ENCODE measurements at places on chromosomes 3 and 15.
A peak's percentile ranks its signal among the peaks of the same experiment; 100 is the strongest.

DNA sequence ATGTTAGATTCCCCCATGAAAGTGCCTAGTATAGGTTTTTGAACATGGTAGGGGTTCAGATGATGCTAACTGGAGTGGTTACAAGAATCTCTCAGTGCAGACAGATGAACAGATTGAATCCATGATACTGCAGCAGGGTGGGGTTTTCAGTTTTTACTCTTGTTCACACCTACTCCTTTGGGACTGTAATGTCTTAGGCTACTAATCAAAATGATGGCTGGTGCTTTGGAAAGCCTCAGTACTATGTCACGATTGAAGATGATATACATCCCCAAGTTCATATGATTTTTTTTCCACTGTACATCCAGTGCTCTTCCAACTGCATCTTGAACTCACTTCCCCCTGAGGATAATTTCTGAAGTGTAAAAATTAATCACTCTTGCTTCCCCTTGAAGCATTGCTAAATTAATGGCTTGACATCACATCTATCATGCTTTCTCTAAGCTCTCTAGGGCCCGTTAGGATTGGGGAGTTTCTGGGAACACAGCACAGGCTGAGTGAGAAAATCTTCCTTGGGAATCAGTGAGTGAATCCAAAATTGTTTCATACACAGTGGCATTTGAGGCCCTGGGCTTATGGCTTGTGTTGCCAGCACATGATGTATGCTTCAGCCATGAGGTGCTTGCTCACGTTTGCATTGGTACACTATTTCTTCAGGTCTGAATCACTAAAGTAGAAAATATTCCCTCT is 115.0 kb upstream of the TPRG1 start:
- DNase-seq: no peak

DNA sequence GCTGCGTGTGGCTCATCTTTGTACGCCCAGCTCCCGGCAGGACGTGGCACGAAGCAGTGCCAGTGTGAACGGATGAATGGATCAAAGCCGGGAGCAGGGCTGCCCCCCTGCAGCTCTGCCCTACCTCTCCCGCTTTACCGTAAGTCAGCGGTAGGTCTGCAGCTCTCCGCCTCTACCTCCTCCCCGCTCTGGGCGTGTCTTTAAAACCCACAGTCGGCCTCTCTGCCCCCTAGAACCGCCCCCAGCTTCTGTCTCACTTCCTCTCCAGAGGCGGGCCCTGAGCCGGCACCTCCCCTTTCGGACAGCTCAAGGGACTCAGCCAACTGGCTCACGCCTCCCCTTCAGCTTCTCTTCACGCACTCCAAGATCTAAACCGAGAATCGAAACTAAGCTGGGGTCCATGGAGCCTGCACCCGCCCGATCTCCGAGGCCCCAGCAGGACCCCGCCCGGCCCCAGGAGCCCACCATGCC is at the start of gene PML:
PML (plus strand) TSS at position 304 of the 471 bp plus-strand sequence; CDS start at position 401, 97 bp downstream.
- DNase-seq: peak; percentile 88

GRCh38 chr3:76049776-76050175 is 264.4 kb upstream of the ZNF717 start:
- DNase-seq: no peak

- peak; percentile 27 for DNase-seq
Measured at GRCh38 chr3:44862226-44862637, 520 bp downstream of the TMEM42 start.

GRCh38 chr15:71129669-71130068 is 14.4 kb downstream of the THSD4 start:
- DNase-seq: no peak

- DNase-seq: no peak
Measured at GRCh38 chr3:61018807-61019206, 232.4 kb downstream of the FHIT start.

DNA sequence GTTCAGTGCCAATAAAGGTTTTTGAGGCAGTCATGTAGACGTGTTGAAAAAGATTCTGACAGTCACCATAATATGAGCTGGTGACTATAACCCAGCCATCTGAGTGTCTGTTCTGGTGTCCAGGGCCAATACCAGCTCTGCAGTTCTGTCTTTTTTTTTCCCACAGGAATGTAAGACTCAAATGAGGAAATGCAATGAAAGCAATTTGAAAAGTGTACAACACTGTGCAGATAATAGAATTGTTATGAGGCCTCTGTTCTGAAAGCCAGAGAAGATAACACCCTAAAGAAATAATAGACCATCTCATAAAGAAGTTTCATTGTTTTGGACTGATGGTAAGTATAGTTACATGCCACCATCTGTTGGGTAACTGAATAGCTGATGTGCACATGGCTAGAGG is 57.1 kb downstream of the CLDN1 start:
- no peak for DNase-seq

DNA sequence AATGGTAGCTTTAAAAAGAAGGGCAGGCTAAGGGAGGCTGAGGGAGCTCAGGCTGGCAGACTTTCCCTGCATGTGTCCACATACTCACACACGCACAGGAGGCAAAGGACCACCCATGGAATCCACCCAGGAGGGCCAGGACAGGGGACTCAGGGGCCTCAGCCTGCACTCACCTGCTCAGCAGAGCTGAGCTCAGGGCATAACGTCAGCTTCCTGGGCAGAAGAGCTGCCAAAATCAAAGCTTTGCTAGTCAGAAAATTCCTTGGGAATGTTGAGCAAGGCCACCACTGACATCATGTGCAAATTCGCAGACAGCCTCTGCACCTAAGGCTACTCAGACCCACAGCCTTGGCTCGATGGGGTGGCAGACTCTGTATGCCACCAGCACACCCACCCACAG is 16.4 kb upstream of the ALAS1 start:
- DNase-seq: no peak

- no peak for DNase-seq
Measured at GRCh38 chr3:123936400-123936799, 24.6 kb downstream of the CCDC14 start.

- no peak for DNase-seq
Measured at GRCh38 chr3:4396542-4396941, 70.5 kb downstream of the SUMF1 start.

GRCh38 chr3:143902210-143902609 is 53.9 kb upstream of the SLC9A9 start:
- no peak for DNase-seq

- no peak for DNase-seq
Measured at GRCh38 chr3:70557976-70558375, 245.5 kb upstream of the MDFIC2 start.

DNA sequence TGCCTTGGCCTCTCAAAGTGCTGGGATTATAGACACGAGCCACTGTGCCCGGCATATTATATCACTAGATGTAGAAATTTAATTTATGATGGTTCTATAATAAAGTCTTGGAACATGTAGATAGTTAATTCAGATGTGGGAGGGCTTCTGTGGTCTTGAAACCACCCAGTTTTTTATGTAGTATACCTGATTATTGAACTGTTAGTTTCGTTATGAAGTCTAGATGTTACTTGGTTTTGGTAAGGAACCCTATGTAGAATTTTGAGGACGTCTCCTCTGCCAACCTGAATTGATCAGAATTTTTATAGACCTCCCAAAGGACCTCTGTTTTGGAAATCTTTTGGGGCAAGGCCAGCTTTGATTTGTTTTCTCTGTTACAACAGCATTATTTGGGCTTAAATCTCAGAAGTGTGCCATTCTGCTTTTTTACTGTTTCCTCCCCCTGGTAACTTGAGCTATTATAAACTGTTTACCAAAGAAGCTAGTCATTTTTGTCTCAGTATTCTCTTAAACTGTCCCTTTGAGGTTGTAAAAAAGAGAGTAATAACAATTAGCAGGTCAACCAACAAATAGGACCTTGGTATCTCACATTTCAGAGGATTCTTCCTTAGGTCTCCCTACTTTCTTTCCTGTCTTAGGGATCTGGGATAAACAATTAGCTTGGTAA is 20.8 kb downstream of the AKAP13 start:
- DNase-seq: no peak

- no peak for DNase-seq
Measured at GRCh38 chr3:182005219-182005618, 293.5 kb downstream of the SOX2 start.

- DNase-seq: no peak
Measured at GRCh38 chr3:16370872-16371740, 106.1 kb downstream of the OXNAD1 start.

DNA sequence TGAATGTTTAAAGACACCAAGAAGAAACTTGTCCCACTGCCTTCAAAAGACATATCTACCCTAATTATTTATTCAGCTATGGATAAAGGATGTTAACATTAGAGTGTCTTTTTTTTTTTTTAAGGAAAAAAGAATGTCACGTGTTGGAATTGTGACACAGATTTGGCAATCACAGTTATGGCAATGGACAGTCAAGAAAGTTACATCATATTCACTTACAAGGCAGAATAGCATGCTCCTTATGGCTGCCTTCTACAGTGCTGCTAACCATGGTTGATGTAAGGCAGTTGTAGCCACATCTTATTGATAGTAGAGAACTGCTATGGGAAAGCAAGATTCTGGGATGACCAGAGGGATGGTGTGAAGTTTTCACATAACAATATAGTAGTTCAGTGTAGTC is 128.8 kb upstream of the ZBTB20 start:
- DNase-seq: no peak

GRCh38 chr15:79724312-79724711 is 172.5 kb downstream of the MTHFS start:
- DNase-seq: no peak

- DNase-seq: no peak
Measured at GRCh38 chr3:134460965-134461364, 24.8 kb downstream of the ANAPC13 start.

DNA sequence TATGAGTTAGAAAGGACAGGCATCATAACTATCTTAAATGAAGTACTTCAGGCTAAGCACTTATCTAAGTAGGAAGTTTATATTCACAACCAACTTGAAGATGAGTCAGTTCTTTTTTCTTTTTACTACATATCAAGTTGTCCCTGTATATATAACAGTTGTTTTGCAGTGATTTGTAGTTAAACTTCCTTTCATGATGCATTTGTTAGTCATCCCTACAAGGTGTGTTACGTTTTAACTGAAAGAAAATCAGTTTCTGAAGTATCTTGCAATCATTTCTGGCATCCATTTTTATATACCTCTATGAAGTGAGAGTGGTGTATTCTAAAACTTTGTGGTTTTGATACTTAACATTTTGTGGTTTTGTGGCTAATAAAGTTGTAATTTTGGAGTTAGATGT is 46.1 kb downstream of the ZFAND6 start:
- no peak for DNase-seq

DNA sequence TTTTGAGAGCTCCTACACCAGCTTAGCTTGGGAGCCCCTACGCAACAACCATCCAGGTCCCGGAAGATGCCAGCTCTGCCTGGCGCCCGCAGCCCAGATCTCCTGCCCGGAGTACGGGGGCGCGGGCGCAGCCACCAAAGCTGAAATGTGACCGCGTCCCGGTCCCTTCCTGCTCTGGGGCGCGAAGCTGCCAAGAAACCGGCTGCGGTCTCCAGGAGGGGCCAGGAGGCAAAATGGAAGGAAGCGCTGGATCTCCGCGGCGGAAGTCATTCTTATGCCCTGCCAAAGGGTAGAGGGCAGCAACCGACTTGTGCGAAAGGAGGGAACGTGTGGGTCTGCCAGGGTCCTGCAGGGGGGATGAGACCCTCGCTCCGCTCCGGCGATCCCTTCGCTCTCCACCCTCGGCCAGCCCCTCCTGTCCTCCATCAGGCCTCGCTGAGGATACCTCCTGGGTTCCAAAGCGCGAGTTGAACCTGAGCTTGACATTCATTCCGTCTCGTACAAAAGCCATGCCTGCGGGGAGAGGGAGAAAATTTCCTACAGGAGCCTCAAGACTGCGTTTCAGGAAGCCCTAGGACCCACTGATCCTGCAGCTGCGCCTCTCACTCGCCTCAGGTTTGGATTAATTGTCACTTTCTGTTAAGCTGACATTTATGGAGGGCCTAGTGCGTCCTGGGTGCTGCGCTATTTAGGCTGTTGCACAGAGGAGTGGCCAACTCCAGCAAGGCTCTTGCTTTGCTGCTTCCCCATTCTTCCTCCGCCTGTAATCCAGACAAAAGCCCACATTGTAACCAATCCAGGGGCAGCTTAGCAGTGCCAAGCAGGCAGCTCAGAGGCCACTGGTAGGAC is 98.3 kb upstream of the VGLL3 start:
- no peak for DNase-seq

GRCh38 chr15:63600001-63600615 is 2.9 kb downstream of the FBXL22 start:
- no peak for DNase-seq

DNA sequence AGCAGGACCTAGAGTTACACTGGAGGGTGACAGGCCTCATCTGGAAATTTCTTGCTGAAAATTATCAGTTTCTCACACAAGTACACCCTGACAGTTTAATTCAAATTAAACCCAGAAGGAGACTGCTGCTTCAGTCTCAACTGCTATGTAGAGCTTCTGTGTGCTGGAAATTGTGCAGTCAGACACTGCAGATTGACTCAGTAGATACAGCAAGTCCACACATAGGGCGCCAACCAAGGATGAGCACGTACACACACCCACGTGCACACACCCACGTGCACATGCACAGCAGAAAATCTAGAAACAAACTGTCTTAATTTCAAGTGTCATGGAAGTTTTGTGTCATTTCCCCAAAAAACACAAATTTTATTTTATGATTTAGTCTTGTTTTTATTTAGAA is 192.9 kb downstream of the PDE8A start:
- no peak for DNase-seq

DNA sequence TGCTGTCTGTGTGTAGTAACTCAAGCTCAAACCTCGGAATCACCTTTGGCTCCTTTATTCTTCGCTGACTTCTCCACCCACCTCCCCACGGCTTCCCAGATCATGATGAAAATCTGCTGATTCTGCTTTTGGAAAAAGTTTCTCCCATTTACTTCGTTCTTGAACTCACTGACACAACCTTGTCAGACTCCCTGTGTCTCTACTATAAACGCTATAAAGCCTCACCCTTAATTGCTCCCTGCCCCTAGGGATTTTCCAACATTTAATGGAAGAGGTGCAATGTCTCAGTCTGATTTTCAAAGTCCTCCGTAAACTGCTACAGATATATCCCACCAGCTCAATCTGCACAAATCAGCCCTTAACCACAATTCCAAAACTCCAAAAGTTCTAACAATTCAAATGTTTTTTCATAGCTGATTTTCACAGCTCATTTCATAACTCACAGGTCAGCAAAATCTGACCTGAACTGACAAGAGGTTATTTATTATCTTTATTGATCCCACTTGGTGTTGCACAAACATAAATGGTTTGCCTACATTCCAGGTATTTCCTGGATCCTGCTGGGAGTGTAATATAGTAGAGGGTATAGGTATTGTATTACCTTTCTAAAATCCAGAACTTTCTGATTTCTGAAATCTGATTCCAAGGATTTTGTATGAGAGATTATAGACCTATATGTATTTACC is 129.4 kb downstream of the PLD1 start:
- DNase-seq: no peak

- DNase-seq: no peak
Measured at GRCh38 chr3:117355566-117355965, 646.0 kb downstream of the TUSC7 start.

DNA sequence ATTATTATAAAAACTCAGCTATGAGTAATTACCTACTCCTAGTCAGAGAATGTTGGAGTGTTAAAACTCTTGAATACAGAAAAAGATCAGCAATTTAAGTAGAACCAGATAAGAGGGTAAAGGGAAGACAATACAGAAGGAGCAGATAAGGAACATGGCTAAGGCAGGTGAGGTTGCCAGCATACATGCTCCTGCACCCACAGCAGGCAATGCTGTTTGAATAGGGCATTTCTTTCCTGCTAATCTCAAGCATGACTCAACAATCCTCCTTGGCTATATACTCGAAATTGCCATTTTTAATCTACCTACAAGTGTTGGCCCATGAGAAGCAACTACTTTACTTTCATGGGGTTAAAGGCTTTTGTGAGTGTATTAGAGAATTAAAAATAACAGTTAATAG is 494.5 kb downstream of the DIPK2A start:
- DNase-seq: no peak

- DNase-seq: no peak
Measured at GRCh38 chr3:38133209-38133556, 3.7 kb downstream of the ACAA1 start.

Measured in stimulated activated CD4-positive, alpha-beta T cell treated with anti-CD3 and anti-CD28 coated beads, Interleukin-2, amount 100 ng/mL, for 48 hours (primary cell).